Stimulated activated CD8-positive, alpha-beta memory T cell treated with anti-CD3 and anti-CD28 coated beads, Interleukin-4, amount 100 ng/mL, for 24 hours (primary cell): ENCODE measurements at places on chromosomes 12 and 14.

DNA sequence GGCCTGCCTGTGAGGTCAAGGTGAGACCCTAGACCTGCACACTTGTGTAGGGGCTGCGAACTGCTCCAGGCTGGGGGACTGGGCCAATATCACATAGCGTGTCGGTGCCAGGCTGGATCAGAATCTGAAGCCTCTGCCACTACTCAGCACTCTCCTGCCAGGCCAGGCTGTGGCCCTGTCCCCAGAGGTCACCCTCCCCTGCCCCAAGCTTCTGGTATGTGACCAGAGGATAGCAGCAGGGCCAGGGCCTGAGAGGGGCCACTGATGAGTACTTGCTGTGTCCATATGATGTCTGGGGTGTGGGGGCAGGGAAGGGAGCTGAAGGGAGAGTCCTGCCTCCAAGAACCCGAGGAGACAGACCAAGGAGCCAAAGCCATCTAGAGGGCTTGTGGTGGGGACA lies 17.8 kb downstream of the ARL6IP4 start:
- DNase-seq: no peak

GRCh38 chr12:94263905-94264561 lies 115.7 kb downstream of the PLXNC1 start:
- DNase-seq: no peak

GRCh38 chr14:91378930-91379578 lies 38.6 kb downstream of the CCDC88C start:
- no peak for DNase-seq

DNA sequence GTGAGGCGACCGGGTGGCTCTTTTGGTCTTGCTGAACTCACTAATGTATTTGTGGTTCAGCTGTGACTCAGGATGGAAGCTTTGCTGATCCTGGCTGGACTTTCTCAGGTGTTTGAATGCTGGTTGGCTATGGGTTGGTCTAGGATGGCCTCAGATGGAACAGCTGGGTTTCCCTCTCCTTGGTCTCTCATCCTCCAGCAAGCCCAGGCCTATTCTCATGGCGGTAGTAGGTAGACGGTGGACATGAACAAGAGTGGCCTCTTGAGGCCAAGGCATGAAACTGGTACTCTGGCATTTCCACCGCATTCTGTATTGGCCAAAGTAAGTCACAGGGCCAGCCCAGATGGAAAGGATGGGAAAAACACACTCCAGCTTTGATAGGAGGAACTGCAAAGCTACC lies 11.8 kb upstream of the POLR3B start:
- no peak for DNase-seq

- no peak for DNase-seq
These were observed 230.2 kb upstream of the NAV3 start for GRCh38 chr12:77600468-77600843.

DNA sequence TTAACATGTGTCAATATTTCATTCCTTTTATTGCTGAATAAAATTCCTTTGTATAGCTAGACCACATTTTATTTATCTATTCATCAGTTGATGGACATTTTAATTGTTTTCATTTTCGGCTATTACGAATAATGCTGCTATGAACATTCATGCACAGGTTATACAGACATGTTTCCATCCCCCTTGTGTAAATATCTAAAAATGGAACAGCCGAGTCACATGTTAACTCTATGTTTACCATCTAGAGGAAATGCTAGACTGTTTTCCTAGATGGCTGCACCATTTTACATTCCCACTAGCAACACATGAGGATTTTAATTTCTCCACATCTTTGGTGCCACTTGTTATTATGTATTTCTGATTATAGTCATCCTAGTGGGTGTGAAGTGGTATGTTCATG lies 49.2 kb downstream of the HECTD4 start:
- no peak for DNase-seq

GRCh38 chr12:106651552-106651951 lies 68.7 kb downstream of the RFX4 start:
- DNase-seq: no peak

DNA sequence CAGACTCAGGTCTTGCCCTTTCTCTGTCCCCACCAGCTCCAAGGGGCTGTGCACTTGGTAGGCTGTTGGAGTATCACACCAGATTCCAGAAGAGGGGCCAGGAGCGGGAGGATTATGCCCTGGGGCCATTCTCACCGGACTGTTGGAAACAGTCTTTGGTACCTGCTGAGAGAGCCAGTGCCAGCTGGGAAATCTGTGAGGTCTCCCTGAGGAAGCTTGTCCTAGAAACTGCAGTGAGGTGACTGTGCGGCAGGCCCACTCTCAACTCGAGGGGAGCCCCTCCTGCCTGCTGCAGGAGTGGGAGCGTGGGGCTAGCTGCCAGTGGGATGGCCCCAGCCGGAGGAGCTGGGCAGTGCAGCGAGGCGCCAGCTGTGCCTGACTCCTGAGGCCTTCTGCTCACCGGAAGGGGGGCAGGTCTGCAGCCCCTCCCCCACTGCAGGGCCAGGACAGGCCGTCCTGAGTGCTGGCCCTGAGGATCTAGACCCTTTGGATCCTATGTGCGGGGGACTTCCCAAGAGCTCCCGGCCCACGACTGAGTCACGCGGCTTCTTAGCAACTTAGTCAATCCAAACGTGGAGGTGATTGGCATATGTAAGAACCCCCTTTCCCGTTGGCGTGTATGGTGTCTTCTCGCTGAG lies 295.2 kb downstream of the CACNA1C start:
- DNase-seq: no peak

GRCh38 chr14:103136388-103137271 lies 13.4 kb downstream of the TNFAIP2 start:
- DNase-seq: no peak

DNA sequence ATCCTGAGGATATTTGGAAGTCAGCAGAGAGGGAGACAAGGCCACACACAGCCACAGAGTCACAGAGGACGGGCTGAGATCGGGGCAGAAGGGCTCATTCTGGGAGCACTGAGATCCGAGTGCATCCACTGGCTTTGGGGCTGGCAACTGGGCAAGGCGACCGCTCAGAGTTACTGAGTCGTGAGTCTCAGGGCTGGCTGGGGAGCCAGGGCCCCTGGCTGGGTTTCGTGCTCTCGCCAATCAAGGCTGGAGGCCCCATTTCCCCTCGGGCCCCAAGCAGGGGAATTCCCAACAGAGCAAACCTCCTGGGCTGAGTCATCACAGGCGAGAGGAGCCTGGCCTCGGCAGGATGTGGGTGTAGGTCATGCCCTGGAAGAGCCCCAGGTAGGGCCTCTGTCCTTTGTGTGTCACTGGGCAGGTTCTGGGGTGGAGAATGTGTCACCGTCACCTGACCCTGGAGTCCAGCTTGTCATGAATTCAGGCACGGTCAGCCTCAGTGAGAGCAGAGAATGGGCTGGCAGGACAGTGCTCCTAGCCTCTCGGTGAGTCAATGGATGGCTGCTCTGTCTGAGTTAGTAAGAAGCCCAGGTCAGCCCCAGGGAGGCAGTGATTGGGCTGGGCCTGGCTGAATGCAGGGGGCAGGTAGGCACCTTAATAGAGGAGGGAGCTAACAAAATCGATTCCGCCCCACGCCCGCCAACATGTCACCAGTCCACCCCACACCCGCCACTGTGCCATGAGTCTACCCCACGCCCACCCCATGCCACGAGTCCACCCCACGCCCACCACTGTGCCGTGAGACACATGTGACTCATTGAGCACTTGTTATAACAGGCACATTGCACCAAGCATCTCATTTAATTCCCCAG lies 16.9 kb downstream of the ASB2 start:
- peak; percentile 85 for DNase-seq

DNA sequence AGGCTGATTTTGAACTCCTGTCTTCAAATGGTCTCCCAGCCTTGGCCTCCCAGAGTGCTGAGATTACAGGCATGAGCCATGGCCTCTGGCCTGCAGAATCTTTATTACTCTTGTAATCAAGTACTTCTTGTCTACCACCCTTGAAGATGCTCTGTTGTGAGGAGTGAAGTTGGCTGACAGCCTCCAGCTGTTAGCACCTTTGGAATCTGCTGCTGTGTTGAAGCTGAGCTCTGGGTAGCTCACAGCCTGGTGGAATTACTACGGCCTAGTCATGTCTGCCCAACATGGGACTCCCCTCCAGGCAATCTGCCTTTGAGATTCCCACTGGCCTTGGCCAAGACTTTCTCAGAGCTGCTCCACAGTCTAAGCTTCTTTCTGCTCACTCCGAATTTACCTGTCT lies 5.8 kb upstream of the C12orf75 start:
- no peak for DNase-seq

GRCh38 chr12:96361074-96361473 lies 39.2 kb downstream of the CDK17 start:
- DNase-seq: no peak

- DNase-seq: no peak
These were observed 197.8 kb upstream of the PZP start for GRCh38 chr12:9405886-9406563.

DNA sequence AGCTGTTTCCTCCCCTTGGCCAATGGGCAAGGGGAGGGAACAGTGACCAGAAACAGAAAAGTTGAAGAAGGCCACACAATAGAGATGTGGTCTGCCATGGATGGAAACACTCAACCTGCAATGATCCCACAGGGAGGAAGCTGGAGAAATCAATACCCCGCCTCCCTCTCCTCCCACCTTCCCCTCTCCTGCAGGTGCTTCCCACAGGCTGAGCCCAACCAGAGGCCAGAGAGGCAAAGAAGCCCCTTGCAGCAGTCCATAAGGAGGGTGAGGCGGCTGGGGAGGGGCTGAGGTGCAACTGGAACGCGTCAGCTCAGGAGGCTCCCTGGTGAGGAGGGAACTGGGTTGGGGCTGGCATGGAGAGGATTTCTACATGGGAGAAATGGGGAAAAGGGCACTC lies 84.0 kb downstream of the RNF34 start:
- DNase-seq: no peak

GRCh38 chr12:93098077-93098476 lies 169.0 kb upstream of the EEA1 start:
- DNase-seq: peak; percentile 38

- DNase-seq: no peak
These were observed 4.9 kb downstream of the NCKAP1L start for GRCh38 chr12:54502485-54502884.

- DNase-seq: no peak
These were observed 131.2 kb upstream of the FOXG1 start for GRCh38 chr14:28635387-28635786.

GRCh38 chr14:66508547-66508845 lies 549 bp downstream of the GPHN start:
- no peak for DNase-seq

DNA sequence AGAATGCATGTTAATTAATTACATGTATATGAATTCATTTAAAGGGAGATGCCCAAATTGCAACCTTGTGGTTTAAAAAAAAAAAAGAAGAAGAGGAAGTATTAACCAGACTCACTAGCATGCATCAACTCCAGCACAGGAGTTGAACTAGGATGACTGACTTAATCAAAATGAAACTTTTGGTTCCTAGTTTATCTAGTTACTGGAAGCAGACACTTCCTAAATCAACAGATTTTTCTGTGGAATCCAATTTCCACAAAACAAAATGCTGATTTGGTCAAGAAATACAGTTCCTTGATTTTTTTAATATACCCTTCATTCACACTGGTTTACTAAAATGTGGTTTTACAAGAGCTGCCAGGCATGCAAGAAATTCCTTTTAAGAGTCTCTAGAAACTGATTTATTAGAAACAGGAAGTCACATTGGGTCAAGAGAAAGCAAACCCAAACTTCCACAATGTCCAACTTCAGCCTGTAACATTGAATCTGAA lies 41.6 kb downstream of the ITPR2 start:
- no peak for DNase-seq

DNA sequence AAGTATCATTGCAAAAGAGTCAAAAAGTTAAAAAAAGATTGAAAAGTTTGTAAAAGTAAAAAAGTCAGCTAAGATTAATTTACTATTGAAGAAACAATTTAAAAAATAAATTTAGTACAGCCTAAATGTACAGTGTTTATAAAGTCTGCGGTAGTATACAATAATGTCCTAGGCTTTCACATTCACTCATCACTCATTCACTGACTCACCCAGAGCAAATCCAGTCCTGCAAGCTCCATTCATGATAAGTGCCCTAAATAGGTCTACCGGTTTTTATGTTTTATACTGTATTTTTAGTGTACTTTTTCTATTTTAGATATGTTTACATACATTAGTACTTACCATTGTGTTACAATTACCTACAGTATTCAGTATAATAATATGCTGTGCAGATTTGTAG lies 43.9 kb upstream of the ABCC9 start:
- DNase-seq: no peak

GRCh38 chr14:55977392-55978150 lies 140.6 kb upstream of the PELI2 start:
- DNase-seq: no peak

DNA sequence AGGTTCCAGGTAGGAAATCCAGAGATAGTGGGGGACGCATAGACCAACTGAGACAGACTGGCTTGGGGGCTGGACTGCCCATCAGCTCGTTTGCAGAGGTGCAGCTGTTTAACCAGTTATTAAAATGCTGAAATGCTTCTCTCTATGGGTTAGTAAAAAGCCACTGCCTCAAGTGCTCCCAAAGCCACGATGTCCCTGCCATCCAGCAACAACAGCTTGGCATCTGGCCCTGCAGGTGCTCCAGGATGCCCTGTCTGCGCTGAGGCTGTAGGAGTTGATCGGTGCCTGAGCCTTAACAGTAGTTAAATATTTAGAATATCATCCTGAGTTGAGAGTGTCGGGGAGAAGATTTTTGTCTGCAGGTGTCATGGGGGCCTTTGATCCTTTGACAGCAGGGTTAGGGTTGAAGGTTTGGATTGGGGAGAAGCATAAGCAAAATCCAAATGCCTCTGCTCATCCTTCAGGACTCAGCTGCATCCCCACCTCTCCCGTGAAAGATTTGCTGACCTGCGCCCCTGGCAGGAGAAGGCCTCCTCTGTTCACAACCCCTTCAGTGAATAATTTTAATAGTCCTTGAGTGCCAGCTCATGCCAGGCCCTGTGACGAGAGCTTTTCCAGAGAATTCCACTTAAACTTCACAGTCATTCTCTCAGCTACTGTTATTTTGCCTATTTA lies 127.3 kb upstream of the PWP1 start:
- DNase-seq: no peak

DNA sequence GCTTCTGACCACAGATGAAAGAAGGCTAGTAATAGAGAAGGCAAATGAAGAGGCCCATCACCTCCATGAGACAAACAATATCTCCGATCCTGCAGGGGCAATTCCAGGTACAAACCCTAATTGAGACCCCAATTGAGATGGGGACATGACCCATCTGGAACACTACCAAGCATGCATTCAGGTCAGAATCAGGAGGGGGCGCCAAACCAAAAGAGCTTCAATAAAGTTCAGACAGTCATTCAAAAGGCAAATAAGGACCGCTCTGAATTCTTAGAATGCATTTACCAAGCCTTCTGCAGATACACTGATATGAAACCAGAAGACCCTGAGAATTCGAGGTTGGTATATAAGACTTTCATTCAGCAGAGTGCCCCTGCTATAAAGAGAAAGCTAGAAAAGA lies 10.2 kb upstream of the EDDM3B start:
- no peak for DNase-seq

DNA sequence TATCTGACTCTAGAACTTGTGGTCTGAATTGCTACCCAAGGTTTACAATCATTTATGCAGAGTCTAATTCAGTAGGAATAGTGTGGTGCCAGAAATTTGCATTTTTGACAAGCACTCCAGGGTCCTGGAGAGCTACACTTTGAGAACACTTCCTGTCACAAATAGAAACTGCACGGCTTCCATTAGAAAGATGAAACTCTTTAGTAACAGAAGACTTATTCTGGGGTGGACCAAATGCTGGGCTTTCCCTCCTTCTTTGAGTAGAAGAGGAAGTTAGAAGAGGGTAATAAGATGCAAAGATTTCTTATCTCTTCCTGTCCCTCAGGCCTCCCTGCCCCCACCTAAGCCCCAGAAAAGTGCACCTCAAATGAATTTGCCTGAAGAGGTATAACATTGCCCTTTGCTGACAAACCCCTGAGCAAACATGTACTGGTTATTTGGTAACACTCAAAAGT lies 28.4 kb downstream of the DGLUCY start:
- DNase-seq: no peak
